ENCODE measurements at places on chromosomes 3 and 15.

DNA sequence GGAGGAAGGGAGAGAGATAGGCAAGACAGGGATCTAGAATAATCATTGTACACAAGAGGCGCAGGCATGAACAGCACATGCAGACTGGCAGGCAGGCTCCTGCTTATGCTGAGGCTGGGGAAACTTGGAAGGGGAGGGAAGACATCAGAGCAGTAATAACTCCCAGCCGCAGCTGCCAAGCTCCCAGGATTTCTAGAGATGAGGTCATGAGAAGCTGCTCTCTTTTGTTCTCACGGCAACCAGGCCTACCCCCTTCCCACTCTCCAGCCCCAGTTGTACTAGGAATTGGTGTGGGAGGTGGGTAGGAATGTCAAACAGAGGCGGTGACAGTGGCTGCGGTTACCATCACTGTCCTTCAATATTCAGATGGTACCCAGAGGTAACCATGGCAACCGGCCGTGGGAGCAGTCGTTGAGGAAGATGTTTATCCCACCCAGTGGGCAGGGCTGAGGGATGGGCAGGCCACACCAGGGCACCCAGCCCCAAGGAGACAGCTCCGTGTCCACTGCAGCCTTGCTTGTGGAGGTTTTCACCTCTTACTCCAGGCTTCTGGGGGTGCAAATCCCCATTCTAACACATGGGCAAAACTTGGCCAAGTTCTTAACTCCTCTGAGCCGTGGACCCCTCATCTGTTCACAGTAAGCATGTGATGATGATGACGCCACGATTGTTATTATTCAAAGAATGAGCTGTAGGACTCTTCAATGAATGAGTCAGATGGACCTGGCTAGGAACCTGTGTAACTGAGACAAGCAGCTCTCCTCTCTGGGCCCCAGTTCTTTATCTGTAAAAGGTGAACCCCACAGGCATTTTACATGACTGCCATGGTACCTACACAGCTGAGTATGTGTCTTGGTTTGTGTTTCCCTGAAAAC is 360.8 kb upstream of the PROK2 start:
- peak; percentile 90 for DNase-seq

GRCh38 chr3:133256787-133257483 is 142.9 kb upstream of the BFSP2 start:
- DNase-seq = peak; percentile 61

DNA sequence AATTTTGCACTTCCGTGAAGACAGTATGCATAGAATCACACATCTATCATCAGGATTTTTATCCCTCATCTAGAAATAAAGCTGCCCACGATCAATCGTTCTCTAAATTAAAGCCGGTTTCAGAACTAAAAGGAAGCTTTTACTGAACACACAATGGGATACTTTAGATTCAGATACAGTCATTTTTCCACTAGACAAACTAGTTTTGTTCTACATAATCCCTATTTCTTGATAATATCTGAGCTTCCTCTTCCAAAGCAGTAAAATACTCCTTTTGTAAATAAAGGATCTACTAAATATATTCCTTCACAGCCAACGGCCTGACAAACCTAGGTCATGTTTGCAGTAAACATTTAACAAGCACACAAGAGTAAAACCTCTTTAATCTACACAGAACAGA is 2.0 kb upstream of the GANC start:
- no peak for DNase-seq

DNA sequence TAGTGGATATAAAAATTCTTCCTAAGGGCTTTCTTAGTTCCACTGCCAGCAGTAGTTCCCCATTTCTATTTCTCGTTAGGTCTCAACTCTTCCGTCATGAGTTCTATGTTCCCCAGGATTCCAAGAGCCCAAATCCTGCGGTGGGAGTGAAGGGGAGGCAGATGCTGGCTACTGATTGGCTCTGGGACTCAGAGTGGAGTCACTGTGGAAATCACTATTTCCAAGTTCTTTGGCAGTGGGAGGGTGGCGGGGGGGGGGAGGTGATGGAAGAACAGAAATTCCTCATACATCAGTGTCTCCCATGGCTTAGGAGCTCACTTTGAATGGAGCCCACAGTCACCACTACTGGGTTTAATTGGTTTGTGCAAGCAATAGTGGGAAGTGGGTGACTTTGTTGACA is 5.6 kb downstream of the CCR1 start:
- DNase-seq = no peak

GRCh38 chr15:59349680-59350420 is 22.8 kb downstream of the MYO1E start:
- peak; percentile 94 for DNase-seq

DNA sequence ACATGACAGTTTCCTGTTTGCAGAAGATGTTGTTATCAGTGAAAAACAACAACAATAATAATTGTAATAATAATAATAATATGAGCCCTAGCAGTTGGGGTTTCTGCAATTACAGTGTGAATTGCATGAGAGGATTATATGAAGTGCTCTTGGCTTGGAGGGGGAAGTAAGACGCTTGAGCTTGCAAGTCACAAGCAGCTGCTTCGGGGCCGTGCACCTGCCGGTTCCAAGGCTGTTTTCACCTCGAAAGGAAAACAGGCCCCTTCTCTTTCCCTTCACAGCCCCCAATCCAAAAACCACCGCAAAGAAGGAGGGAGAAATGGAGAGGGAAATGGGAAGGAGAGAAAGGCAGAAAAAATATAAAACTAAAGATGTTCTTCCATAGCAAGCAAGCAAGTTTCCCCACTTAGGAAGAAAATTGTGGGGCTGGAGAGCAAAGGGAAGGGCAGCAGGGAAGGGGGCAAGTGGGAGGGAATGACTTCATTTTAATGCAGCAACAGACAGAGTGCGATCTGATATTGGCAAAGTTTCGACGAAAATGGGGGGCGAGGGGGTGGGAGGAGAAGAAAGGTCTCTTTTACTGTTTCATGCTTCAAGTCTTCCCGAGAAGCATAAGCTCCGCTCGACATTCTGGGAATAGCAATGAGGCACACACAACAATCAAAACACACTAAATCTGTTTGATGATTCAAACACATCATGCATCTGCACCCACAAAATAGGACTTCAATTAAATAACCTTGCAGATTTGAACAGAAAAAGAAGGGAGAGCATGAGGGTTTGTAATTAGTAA is 284.2 kb upstream of the ATP11B start:
- no peak for DNase-seq

DNA sequence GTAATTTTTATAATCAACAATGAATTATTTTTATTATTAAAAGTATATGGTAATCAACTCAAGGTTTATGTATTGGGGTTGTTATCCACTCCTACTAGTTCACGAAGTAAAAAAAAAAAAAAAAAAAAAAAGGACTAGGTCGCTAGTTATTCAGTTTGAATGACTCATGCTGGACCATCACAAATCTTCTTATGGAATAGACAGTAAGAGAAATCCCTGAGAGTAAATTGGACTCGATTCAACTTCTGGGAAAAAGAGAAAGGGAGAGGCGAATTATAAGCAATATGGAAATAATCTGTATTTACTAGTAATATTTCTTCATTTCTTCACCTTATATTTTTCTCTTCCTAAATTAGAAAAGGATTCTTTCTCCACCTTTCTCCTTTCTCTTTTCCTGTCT is 2.0 kb downstream of the MYEF2 start:
- DNase-seq = peak; percentile 50

DNA sequence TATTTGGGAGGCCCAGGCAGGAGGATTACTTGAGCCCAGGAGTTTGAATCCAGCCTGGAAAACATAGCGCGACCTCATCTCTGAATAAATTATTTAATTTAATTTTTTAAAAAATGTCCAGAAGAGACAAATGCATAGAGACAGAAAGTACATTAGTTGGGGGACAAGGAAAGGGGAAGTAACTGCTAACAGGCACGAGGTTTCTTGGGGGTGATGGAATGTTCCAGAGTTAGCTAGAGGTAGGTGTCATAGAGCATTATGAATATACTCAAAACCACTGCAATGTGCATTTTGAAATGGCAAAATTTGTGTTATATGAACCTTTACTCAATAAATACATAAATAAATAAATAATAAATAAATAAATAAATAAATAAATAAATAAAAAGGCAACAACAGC is 31.7 kb upstream of the CYP11A1 start:
- DNase-seq = no peak

- no peak for DNase-seq
Observed at GRCh38 chr3:45736707-45737106, 47.5 kb downstream of the SACM1L start.

GRCh38 chr3:13836658-13837587 is 42.9 kb downstream of the WNT7A start:
- DNase-seq = no peak

DNA sequence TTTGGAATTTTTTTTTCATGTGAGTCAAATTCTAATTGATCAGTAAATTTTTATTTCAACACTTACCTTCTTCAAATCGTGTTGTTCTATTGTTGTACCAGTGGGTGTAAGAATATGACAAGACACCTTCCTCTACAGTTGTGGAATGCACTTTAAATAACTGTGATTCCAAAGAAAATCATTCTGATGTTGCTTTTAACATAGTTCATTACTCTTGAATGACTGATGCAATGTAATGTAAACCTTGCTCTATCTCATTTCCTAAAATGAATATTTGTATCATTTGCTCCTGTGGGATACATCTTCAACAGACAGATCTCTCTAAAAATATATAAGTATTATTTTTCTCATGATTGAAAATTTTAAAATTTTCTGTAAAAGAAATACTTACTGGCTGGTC is 313.4 kb downstream of the RBMS3 start:
- DNase-seq = peak; percentile 72

DNA sequence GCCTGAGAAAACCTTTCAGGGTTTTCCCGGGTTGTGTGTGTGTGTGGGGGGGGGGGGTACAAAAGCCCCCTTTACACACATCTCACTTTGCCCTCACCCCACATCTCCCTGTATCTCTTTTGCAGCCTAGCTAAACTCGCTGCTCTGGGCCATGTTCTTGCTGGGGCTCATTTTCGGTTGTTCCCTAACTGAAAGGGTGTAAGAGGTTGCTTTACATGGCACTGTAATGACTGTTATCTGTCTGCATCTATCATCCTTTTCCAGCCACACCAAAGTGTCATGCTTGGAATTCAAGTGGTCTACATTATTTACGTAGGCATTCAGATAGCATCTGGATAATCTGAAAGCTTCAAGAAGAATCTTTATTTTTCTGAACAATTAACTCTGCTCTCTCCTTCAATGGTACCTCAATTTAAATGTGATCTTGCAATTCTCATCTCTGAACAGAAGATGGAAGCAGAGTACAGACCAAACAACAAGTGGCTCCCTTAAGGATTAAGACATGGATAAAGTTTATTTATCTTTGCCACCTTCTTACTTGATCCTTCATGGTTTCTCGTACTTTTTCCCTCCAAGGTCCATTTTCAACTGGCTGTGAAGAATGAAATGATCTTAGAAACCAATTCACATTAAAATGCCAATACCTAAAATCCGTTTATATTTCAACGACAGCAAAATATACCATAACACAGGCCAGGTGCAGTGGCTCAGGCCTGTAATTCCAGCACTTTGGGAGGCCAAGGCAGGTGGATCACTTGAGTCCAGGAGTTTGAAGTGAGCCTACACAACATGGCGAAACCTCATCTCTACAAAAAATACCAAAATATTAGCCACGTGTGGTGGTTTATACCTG is 34.9 kb downstream of the DCLK3 start:
- DNase-seq = peak; percentile 55

GRCh38 chr3:56467108-56467507 is 1.2 kb downstream of the ERC2 start:
- DNase-seq = peak; percentile 42

- peak; percentile 87 for DNase-seq
Observed at GRCh38 chr15:62782071-62782841, 260.3 kb upstream of the TPM1 start.

- DNase-seq = peak; percentile 82
Observed at GRCh38 chr15:38701149-38701548, 136.5 kb upstream of the RASGRP1 start.

DNA sequence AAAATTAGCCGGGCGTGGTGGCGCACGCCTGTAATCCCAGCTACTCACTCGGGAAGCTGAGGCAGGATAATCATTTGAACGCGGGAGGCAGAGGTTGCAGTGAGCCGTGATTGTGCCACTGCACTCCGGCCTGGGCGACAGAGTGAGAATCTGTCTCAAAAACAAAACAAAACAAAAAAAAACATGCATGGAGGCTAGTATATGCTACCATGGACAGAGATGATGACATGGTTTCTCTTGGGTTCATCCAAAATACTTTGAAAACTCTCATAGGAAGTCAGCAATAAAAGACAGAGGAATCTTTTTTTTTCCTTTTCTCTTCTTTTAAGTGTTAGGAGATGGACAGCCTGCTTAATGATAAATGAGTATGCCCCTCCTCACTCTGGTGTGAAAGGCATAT is 137.7 kb upstream of the MB21D2 start:
- no peak for DNase-seq
